ENCODE measurements at places on chromosomes 4 and X.

DNA sequence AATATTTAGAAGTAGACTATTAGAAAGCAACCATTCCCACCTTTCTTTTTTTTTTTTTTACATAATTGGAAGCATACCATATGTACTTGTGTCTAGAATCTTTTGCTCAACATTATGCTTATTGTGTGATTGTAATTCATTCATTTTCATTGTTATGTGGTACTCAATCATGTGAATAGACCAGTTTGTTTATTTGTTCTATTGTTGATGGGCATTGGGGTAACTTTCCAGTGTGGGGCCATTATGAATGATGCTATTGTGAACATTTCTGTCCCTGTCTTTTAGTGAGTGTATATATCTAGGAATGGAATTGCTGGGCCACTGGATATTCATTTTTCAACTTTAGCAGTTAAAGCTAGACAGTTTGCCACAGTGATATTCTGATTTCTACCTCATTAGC is 62.5 kb upstream of the MCUB start:
- DNase-seq = no peak

GRCh38 chr4:1599026-1599481 is 85.1 kb downstream of the FAM53A start:
- no peak for DNase-seq

- no peak for DNase-seq
Observed at GRCh38 chrX:108163333-108164082, 71.9 kb downstream of the ATG4A start.

GRCh38 chr4:18021470-18021719 is 160 bp downstream of the LCORL start:
- no peak for DNase-seq

GRCh38 chr4:8355864-8356565 is 84.5 kb downstream of the ACOX3 start:
- DNase-seq = no peak

DNA sequence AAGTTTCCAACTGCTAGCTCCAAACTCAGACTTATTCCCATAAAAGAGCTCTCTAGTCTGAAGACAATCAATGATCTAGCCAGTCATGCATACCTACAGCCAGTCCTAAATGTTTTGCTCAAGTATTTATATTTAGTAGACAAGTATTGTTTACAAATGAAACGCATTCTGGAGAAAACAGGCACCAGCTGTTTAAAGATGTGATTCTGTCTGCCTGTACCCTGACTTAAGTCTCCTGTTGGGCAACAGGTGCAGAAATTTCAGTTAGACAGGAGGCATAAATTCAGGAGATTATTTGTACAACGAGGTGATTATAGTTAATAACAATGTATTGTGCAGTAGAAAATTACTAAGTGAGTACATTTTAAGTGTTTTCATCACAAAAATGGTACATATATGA is 28.9 kb downstream of the LNX1 start:
- no peak for DNase-seq

GRCh38 chrX:47540754-47541538 is 20.1 kb upstream of the ARAF start:
- no peak for DNase-seq

DNA sequence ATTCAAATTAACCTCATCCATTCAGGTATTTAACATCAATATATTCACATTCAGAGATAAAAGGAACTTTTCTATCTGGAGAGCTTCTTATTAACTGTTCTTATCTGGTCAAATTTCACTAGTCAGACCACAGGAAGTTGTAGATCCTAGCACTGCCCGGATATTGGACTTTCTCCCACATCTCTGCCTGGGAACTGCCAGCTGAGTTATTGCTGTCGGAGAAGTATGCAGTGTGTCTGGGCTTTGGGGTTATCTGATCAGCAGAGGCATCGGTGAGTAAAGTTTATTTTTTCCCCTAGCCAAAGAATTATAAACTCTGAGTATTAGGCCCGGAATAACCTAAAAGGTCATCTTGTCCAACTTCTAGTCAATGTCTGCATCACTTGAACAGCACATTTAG is 45.1 kb downstream of the OR13H1 start:
- DNase-seq = no peak

- no peak for DNase-seq
Observed at GRCh38 chr4:162350331-162350730, 186.5 kb upstream of the FSTL5 start.

DNA sequence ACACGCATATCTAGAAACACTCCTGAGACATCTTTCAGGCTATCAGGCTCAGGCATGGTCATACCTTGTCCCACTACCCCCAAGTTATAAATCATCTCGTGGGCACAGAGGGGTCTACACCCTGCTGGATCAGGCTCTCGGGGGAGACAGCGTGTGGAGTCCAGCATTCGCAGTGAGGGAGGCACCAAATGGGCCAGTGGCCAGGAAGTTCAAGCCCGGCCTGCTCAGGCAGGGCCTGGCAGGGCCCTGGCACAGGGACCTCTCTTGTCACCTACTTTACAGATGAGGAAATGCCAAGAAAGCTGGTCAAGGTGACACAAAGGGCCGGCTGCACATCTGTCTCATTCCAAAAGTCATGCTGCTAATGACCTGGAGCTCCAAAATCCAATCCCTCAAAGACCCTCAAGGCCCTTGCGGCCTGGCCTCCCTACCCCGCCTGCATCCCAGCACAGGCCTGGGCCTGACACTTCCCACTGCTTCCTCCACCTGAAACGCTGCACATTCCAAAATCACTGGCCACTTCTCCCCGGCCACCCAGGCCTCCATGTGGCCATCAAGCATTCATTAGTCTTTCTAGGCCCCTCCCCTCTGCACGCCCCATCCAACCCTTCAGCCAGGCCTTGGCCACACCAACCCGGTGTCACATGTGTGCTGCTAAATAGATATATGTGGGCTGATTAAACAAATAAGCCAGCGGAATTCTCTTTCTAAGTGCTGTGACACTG is 35.6 kb downstream of the ACOX3 start:
- DNase-seq = no peak

- no peak for DNase-seq
Observed at GRCh38 chr4:78059524-78059889, 2.4 kb downstream of the FRAS1 start.

DNA sequence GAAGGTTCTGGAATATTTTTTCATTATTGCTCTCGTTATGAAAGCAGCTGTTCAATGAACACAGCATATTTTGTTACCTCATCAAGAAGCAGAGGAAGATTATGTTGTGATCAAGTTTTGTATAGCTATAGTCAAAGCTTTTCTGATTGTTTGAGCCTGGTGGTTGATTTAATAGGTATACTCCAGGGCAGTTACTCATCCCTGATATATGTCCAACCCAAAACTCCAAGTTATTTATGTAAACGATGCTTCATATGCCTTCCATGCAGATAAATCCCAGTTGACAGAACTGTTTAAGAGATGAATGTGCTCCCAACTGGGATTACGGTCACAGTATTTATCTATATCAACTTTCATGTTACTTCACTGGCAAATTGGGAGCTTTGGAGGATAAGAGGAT is 19.1 kb downstream of the NAA11 start:
- DNase-seq = no peak

- no peak for DNase-seq
Observed at GRCh38 chrX:55142206-55142918, 53.5 kb downstream of the PAGE2 start.

GRCh38 chr4:36269101-36269500 is 12.3 kb upstream of the DTHD1 start:
- no peak for DNase-seq

- DNase-seq = no peak
Observed at GRCh38 chr4:65665771-65666523, 4.3 kb downstream of the EPHA5 start.

GRCh38 chr4:142497606-142498005 is 348.5 kb downstream of the INPP4B start:
- no peak for DNase-seq

GRCh38 chrX:154458954-154459778 is 1.1 kb downstream of the PLXNA3 start:
- DNase-seq = no peak

DNA sequence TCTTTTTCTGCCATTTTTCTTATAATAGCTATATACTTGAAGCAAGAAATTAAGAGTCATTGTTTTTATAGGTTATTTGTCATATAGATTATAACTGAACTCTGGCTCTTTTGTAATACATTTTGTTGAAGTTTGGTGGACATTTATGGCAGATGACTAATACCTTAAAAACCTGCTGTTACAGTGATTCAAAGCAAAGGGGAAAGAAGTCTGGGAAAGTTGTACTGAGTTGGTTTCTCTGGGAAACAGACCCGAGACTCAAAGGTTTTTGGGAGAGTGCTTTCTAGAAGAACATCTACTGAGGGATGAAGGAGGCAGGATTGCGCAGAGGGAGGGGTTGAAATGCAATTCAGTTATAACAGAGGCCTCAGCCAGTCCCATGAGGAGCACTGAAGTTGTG is 35.9 kb downstream of the NAP1L5 start:
- DNase-seq = no peak
